Calu3 (cell line): ENCODE measurements at places on chromosomes 3 and 15.

DNA sequence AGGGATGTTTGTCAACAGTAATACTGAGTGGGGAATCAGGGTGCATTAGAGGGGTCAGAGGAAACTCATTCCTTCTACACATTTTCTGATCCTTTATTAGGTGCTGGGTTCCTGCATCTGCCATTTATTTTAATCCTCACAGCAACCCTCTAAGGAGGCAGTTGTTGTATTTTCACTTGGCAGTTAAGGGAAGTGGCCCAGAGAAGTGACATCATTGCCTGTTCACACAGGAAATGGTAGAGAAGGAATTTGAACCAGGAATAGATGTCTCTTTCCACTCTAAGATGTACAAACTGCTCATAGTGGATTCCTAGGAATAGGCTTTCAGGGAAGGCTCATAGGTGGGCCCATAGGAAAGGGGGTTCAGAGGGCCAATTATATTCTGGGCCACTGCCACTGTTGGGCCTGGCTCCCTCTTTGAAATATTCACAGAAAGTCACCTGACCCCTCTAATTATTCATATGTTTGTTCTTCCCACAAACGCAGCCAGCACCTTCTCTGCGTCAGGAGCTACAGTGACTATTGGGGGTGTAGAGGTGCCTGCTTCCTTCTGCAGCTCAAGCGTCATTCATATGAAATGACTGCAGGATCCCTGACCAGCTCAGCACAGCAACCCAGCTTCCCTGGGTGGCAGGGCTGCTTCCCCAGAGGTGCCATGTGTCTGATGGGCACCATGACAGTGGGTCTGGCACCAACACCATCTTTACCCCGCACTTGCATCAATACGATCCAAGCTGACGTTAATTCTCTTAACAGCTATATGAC lies 163.9 kb upstream of the SMAD3 start:
- no peak for DNase-seq

DNA sequence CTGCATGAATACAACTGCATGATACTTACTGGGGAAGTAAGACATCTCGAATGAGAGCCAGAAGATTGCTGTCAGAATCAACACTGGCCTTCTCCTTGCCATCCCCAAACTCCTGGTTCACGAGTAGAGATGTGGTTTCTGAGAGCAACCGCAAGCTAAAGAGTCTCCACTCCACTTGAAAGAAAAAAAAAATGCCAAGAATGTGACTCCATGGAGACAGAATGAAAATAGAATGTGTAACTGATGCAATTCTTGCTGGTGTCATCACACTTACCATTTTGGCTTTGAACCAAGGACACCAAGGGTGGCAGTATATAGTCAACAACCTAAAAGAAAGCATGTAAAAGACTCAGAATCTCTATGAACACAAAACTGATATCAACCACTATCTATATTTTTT lies 280.4 kb downstream of the ULK4 start:
- no peak for DNase-seq

GRCh38 chr3:186097663-186098451 lies 11.0 kb downstream of the ETV5 start:
- peak; percentile 96 for DNase-seq

- DNase-seq: peak; percentile 75
These were observed 43.0 kb upstream of the ABI3BP start for GRCh38 chr3:101036213-101036618.

DNA sequence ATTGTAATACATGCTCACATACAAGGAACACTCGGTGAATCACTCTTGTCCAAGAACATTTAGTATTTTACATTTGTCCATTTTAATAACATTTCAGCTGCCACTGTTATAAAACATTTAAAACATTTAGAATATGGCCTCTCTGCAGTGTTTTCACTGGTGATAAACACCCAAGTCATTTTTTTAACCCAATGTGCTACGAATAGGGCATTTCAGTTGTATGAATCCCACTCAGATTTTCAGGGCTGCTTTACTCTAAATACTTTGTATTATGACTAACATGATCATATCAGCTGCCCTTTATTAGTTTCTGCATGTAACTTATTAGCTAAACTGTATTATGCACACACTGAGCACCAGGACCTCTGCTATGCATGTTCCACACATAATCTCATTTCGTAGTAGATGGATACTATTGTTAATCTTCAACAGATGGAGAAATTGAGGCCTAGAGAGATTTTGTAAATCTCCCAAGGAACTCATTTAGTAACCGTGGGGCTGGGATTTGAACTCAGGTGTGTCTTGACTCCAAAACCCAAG lies 148.6 kb upstream of the CDIN1 start:
- no peak for DNase-seq

DNA sequence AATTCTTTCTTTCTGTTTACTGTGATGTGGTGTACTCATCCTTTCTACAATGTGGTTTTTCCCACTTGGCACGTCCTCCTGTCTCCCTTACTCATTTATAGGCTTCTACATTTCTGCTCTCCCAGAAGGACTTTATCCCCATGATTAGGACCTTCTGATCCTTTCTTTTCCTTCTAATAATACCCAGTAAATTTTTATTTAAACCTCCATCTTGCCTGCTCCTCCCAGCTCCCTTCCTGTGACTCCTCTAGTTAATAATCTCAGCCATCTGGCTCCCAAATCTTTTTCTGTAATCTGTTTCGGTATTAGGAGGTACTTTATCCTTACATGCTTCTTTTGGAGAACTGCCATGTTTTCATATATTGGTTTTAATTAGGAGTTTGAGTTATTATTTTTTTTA lies 11.2 kb upstream of the P2RY1 start:
- no peak for DNase-seq

DNA sequence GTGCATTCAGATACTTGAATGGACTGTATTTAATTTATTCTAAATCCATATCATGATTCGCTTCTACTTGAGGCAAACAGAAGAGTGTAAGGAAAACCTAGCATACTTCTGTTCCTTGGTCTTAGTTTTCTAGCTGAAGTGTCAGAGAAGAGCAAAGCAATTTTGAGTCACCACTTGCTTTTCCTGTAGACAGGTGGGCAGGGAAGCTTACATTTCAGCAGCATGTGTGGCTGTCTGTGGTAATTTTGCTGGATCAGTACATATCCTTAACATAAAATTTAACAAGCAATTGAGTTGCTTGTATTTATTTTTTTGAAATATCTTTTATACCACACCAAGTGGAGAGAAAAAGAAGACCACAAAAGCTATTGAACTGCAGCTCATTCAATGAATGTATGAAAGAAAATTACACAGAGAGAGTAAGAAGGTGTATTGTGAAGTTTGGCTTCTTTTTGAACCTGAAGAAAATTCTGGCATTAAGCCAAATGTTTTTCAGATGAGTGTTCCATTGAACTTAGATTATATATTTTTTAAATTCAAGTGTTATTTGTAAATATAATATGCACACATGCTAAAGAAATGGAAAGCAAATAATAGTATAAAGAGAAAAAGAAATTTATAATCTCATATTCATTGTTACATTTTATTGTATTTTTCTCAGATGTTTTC lies 747.6 kb downstream of the NAALADL2 start:
- DNase-seq: no peak

DNA sequence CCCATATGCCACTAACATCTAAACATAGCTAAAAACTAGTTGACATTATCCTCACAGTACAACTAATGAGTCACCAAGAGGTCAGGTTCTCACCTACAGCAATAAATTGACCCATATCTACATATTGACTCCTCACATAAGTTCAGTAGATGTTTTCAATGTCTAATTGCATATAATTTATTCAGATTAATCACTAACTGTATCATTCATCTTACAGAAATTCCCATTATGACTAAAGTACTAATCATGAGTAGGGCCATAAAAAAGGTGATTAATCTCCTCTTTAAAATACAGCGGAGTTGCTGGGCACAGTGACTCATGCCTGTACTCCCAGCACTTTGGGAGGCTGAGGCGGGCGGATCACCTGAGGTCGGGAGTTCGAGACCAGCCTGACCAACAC lies 82.4 kb upstream of the ST3GAL6 start:
- no peak for DNase-seq

- DNase-seq: no peak
These were observed 23.0 kb downstream of the PAQR9 start for GRCh38 chr3:142940472-142940871.

- DNase-seq: no peak
These were observed 126.6 kb upstream of the ADAMTS9 start for GRCh38 chr3:64814351-64814750.

- no peak for DNase-seq
These were observed 34.6 kb downstream of the CD200R1L start for GRCh38 chr3:112811917-112812660.

GRCh38 chr3:191915712-191916111 lies 454.7 kb downstream of the PYDC2 start:
- DNase-seq: no peak
